ENCODE measurements at places on chromosomes 3 and 15. TPM values are rescaled to one million over a fixed set of nuclear protein-coding genes. Genes with fewer than 3 reads are reported as not detected.

Gene RPL35A
- total RNA-seq = 1,504 TPM

Gene C3orf62
- 4.8 TPM for total RNA-seq

Gene SH3GL3
- 4.9 TPM for total RNA-seq

DNA sequence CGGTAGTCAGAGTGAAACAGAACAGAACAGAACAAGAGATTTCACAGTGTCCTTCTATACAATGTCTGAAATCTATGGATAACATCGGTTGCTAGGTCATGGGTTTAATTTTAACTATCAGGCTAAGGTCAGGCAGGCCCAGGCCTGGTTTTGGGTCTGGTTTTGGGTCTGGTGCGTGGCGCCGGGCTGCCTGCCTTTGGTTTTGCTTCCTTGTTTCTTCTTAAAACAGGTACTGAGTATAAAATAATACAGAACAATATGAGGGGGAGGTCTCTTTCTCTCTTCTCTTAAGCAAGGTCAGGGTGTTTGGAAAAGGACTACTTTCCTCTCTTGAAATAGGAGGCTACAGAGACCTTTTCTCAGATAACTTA is 1.4 kb downstream of the AEN start:
- peaks cover 66% of the 10 kb centered on the region for H3K36me3 ChIP-seq
- no peaks in the 10 kb centered on the region for H3K27me3 ChIP-seq
- DNase-seq = no peak
- no peaks in the 10 kb centered on the region for H3K4me1 ChIP-seq
- peak overlapping the region; percentile 83 for H3K4me3 ChIP-seq

GRCh38 chr3:157081626-157082210 is 78.2 kb downstream of the CCNL1 start:
- H3K36me3 ChIP-seq = no peaks in the 10 kb centered on the region
- peak overlapping the region; percentile 14 for H3K27ac ChIP-seq
- no peaks in the 10 kb centered on the region for H3K27me3 ChIP-seq
- H3K4me3 ChIP-seq = no peak overlapping the region

- no peak overlapping the region for H3K4me3 ChIP-seq
- DNase-seq = no peak
- no peaks in the 10 kb centered on the region for H3K36me3 ChIP-seq
- no peak overlapping the region for H3K27ac ChIP-seq
- H3K27me3 ChIP-seq = no peaks in the 10 kb centered on the region
- no peaks in the 10 kb centered on the region for H3K4me1 ChIP-seq
These were observed 15.2 kb downstream of the CA12 start for GRCh38 chr15:63366451-63366850.

GRCh38 chr3:136187868-136188267 is 8.3 kb downstream of the MSL2 start:
- H3K4me3 ChIP-seq = no peak overlapping the region
- no peak for DNase-seq
- H3K27me3 ChIP-seq = no peaks in the 10 kb centered on the region

DNA sequence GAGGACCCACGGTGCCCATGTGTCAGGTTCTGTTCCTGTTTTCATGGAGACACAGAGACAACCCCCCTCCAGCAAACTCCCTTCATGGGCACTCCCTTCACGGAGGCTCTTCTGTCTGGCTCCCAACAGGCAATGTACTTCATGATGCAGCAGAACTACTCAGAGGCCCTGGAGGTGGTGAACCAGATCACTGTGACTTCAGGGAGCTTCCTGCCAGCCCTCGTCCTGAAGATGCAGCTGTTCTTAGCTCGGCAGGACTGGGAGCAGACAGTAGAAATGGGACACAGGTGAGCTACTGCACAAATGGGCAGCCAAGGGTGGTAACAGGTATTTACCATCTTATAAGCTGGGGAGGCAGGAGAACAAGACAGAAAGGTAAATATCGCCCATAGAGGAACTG is 7.0 kb downstream of the TTC21A start:
- no peaks in the 10 kb centered on the region for H3K27me3 ChIP-seq
- peak; percentile 29 for DNase-seq
- no peak overlapping the region for H3K4me3 ChIP-seq
- H3K4me1 ChIP-seq = no peaks in the 10 kb centered on the region
- no peak overlapping the region for H3K27ac ChIP-seq

GRCh38 chr3:121529308-121529707 is 16.5 kb downstream of the POLQ start:
- no peaks in the 10 kb centered on the region for H3K27me3 ChIP-seq
- no peaks in the 10 kb centered on the region for H3K4me1 ChIP-seq
- no peak overlapping the region for H3K4me3 ChIP-seq
- no peak overlapping the region for H3K27ac ChIP-seq
- DNase-seq = no peak
- peaks cover 52% of the 10 kb centered on the region for H3K36me3 ChIP-seq
